ENCODE measurements at places on chromosomes 4 and X.

GRCh38 chr4:56840559-56840958 lies 19.1 kb upstream of the SPINK2 start:
- no peak for DNase-seq

DNA sequence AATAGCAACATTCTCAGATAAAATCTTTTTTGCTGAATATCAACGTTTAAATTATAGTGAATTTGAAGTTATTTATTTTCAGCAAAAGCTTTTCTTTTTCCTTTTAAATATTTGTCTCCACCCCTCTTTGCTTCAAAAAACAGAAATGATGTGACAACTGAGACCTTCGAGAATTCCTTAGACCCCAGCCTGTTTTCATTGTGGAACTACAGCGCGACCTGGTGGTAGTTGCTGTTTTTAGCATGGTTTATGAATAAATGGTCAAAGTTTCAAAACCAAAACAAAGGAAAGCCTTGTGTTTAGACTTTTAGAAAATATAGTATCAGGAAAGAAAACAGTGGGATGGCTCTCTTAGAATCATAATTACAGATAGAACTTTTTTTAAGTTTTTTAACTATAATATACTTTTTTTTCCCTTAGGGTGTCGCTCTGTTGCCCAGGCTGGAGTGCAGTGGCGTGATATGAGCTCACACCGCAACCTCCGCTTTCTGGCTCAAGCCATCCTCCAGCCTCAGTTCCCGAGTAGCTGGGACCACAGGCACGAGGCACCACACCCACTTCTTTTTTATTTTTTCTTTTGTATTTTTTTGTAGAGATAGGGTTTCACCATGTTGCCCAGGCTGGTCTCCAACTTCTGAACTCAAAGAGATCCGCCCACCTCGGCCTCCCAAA lies 26.8 kb upstream of the TMEM184C start:
- DNase-seq = peak; percentile 71

DNA sequence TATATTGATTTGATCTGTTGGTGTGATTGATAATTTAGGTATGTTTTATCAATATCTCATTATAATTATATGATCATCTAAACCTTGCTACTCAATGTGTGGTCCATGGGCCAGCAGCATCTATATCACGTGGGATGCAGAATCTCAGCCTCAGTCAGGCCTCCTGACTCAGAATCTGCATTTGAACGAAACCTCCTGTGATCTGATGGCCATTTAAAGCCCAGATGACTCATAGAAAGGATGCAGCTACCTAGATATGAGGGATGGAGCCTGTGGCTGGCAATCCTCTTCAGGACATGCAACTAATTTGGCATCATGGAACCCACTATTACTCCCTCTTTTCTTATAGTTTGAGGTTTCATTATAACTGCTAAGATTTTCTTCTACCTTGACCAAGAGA lies 11.3 kb upstream of the CHRNA9 start:
- DNase-seq = no peak

DNA sequence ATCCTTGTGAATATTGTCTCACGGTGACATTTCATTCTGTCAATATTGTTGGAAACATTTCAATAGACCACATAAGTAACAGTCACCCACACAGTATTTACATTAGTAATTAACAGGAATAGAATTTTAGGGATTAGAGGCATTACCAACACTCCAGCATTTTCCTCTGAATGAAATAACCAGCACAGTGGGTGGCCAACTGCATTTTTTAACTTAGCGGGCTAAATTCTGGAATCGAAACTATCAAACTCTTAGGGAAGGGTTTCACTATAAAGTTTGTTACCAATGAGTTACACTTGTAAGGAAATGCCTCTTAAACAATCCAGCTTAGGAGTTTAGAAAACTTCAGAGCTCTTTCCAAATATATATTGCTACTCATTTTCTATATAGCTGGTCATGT lies 403.0 kb downstream of the ADGRL3 start:
- DNase-seq = no peak

DNA sequence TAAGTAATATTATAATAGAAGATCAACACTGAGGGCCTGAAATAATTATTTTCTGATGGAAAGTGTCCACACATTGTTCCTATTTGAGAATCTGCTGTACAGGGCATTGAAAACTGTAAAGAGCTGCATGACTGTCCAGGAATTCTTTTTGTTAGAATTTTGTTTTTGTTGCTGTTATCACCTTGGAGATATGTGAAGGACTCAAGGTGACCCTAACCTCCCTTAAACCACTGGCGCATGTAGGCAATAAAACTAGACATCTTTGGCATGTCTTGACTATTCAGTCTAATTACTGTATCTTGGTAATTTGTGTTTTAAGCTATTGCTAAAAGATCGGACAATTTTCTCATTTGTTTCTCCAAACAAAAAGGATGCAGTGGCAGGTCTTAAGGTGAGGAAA lies 55.5 kb upstream of the SMIM10 start:
- no peak for DNase-seq
